ENCODE measurements at places on chromosomes 12 and 14.

DNA sequence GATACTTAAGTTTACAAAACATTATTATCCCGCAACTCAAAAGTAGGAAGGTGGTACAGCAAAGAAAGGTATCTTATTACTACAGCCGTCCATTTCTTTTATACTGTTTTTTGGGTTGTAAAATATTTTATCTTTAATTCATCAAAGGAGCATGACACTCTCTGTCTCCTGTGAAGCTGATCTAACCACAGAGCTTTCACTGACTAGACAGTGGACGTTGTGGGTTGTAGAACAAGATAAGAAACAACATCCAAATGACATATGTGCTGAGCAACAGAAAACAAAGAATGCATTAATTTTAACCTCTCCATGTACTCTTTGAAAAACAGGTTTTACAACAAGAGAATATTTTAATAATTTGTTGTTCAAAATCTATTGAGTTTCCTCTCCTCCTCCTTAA is 195.9 kb upstream of the FBXO33 start:
- no peak for DNase-seq

DNA sequence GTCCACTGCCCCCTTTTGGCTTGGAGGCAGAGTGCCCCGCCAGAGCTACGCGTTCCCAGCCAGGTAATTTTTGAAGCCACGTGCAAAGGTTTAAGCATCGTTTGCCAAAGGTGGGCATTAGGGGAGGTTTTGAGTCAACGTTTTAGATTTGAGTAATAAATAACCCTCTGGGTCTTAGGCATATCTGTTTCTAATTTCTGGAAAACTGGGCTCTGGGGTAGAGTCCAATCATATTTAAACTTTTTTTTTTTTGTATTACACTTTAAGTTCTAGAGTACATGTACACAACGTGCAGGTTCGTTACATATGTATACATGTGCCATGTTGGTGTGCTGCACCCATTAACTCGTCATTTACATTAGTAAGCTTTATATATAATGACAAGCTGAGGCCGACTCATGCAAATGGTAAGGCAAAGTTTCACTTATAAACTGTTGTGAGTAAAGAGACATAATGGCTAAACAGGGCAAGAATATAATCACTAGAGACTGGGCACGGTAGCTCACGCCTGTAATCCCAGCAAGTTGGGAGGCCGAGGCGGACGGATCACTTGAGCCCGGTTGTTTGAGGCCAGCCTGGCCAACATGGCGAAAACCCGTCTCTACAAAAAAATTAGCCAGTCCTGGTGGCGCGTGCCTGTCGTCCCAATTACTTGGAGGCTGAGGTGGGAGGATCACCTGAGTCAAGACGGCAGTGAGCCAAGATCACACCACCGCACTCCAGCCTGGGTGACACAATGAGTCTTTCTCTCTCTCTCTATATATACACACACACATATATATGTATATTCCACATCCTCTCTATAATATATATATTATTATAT is 491 bp upstream of the NR2C1 start:
- no peak for DNase-seq

DNA sequence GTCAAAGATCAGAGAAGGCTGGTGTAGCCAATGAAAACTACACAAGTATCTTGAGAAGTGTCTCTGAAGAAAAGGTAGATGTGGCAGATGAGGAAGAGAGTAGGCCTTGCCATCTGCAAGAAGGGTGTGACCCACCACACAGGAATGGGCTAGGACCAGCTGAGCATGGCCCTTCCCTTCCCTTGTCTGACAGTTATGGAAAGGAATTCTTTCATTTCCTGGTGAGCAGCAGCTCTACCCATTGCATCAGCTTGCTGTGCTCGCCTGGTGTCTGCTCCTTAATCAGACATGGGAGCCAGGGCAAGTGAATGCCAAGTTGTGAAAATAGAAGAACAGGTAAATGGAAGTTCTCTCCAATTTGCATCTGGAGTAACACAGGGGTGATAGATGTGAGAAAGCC is 145.2 kb upstream of the KRR1 start:
- DNase-seq, result peak; percentile 93

GRCh38 chr12:129847063-129847462 is 56.8 kb downstream of the TMEM132D start:
- DNase-seq, result no peak

DNA sequence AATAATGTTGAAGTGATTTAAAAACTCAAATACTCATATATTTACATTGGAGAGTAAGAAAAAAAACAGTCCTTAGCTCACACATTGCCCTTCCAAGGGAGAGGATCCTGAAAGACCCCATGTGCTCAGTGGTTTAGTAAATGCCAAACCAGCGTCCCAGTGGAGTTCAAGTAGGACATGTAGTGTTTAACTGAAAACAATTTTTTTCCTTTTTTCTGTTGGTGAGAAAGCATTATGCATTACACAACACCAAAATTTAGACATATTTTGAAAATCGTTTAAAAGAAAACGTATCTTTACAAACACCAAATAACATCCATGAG is 33.6 kb downstream of the UBR7 start:
- no peak for DNase-seq

DNA sequence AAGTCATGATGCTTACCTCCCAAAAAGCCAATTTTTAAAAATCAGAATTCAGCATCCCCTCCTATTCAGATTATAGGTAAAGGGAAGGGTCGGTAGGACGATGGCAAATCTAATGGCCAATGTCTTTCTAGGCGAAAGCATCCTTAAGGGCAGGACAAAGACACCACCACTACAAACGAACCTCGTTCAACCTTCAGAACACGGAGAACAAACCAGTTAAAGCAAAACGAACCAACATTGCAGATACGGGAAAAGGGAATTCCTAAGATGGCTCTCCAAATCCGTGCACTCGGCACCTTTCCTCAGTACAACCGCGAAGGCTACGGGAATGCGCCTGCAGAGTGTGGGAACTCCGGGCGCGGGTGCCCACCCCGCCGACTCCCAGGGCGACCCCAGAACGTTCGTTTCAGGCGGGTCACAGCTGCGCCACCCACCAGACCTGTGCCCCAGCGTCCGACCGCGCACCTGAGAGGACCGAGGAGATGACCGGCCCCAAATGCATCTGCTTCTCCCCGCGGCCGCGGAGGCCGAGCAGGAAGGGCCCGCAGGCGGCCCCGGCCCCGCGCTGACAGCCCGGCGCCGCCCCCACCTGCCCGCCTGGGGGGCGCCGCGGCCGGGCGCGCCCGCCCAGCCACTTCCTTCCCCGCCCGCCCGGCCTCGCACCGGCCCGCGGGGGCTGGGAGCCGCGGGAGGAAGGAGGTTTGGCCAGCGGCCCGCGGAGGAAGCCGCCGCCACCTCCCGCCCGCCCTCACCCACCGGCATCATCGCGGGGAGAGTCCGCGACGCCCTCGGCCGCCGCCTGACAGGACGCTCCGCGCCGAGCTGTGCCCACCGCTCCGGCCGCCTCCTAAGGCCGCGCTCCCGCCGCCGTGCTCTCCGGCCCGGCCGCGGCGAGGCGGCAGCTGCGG is 578 bp downstream of the PPP1R13B start:
- DNase-seq, result peak; percentile 40

DNA sequence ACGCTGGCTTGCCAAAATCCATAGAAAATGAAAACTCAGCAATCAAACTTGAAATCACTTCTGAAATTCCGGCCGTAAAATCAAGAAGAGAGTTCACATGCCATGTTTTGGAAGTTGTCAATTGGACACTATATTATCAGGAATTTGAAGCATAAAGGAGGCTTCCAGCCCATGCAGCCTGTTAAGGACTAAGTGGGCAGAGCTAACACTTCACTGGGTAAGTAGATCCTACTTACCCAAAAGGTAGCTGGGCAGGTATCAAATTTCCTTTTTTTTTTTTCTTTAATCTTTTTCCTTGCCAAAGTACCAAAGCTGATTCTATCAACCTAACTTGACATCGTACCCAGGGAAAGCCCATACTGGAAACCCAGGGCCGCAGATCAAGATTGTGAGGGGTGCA is 71.5 kb upstream of the ARHGAP5 start:
- no peak for DNase-seq

GRCh38 chr12:42017051-42017450 is 127.6 kb downstream of the GXYLT1 start:
- no peak for DNase-seq

DNA sequence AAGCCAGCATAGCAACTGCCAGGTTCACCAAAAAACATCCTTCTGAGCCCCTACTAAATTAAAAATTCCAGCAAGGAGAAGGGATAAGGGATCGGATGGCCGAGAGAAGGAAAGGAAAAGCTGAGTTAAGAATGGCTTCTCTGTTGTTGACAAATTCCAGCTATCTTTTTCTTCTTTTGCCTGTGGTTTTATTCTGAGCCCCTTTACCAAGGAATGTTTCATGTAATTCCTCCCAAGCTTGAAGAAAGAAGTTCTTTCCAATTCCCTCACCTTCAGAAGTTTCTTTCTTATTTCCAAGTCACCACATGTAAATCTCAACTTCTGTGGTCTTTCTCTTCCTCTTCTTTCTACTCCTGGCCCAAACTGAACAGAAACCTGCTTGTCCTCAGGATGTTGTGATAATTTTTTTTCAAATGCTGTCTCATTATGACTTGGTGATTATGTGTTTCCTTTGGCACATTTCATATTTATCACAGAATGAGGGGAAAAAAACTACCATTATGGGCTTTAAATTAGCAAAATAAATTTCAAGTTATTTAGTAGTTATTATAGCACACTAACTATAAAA is 40.0 kb downstream of the FGD6 start:
- DNase-seq, result no peak

- DNase-seq, result no peak
Observed at GRCh38 chr12:77592836-77593235, 237.9 kb upstream of the NAV3 start.

DNA sequence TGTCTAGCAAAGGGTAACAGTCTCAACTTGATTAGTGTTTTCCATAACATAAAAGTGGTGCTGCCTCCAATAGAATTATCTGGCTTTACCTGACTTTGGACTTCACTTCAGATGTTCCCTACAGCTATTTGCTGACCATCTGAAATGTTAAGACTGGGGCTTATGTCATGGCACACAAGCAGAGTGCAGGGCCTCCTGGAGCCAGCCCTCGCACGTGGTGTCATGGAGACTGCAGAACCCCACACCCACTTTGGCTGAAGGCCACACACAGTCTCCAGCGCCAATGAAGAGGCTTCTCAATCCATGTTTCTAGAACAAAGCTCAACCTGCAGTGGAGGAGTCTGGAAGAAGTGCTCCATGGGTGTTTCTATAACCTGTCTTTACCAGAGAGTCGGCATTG is 169.6 kb upstream of the FRMD6 start:
- no peak for DNase-seq

DNA sequence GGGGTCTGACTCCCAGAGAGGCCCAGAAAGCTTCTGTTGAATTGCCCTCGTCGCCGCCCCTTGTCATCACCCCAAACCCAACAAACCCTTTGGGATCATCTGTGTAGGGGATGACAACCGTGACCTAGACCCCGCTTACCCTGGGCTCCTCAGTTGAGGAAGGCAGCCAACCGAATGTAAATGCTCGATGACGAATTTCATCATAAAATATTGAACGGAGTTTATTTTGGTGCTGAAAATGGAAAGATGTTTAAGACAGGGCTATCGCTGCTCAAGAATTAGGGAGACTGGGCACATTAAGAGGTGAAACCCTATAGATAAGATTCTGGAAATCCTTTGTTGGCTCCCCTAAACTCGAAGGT is 512 bp downstream of the ACTR10 start:
- DNase-seq, result no peak

GRCh38 chr12:6813363-6813762 is 8.3 kb upstream of the GPR162 start:
- no peak for DNase-seq

DNA sequence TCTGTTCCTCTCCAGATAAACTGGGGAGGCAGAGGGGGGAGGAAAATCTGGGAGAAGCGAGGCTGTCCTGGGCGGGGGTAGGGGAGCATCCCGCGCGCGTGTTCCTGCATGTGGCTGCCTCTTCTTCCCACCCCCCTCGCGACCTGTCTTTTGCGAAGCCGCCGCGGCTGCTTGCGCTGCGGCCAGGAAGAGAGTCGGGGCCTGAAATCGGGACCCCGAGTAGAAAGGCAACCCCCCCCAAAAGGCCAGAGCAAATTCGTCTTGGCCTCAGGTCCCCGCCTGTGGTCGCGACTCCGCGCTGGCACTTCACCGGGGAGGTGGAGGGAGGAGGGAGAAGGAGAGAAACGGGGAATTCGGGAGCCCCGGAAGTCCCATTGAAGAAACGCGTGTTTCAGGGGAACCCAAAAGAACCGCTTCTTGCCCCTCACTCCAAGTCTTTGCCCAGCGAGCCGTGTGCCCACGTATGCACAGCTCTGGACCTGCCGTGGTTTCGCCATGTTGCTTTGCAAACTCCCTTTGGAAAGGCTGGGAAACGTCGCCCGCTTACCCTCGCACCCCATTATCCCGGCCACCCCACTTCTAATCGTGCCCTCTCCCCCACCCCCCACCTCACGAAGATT is 944 bp downstream of the CCND2 start:
- DNase-seq, result no peak

GRCh38 chr14:92955381-92955780 is 32.4 kb downstream of the CHGA start:
- DNase-seq, result no peak

DNA sequence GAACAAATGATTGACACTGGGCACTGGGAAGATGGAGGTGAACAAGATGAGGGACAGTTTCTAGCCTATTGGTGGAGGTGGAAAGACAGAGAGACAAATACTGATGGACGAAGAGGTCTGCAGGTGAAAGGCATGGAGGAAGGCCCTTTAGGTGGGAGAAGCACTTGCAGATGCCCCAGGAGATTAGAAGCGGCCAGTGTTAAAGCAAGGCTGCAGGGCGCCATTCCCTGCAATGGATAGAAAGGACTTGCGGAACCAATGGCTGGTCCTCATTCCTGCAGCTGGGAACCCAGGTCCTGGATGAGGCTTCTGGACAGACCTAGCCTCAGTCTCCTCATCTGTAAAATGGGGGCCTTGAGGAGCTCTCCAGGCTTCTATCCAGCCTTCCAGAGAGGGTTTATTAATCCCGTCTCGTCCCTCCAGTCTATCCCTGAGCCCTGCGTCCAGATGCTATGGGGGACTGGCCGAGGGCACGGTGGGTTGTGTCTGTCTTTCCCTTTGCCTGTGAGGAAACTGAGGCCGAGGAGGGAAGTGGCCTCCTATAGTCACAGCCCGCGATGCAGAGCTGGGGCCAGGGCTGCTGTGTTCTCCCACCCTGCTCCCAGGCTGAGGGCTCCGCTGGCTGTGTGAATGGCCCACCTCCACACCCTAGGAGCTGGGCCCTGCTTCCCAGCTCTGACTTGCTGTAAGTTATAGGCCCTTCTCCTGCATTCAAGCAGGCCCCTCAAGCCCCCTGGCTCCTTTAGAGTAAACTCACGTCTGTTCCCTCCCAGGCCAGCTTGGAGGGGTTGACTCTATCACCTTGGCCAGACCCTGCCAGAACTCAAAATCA is 33.0 kb downstream of the CYP46A1 start:
- DNase-seq, result no peak

- no peak for DNase-seq
Observed at GRCh38 chr14:43369710-43370564, 1137.1 kb downstream of the FSCB start.

DNA sequence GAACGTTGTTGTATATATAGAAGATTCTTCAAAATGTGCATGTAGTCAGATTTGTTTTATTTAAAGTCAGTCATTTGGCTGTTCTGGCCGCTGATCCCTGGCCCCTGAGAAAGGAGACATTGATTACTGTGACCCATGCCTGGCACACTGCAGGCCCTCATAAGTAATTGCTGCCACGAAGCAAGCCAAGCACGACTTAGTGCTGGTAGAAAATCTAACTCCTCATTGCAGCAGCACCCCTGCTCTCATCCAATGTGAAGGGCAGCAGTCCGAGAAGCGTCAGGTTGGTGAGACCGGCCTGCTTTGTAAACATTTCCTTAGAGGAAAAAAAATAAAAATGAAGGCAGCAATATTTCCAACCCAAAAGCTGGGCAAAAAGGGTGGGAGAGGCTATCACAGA is 22.8 kb upstream of the TMTC2 start:
- no peak for DNase-seq

Data from EL (cell line).